ENCODE measurements at places on chromosomes 3 and 15. TPM values are rescaled to one million over a fixed set of nuclear protein-coding genes. Genes with fewer than 3 reads are reported as not detected.
A peak's percentile ranks its signal among the peaks of the same experiment; 100 is the strongest.

- H3K4me3 ChIP-seq, result no peak overlapping the region
- no peak for DNase-seq
- H3K4me1 ChIP-seq, result peaks cover 23% of the 10 kb centered on the region
- H3K36me3 ChIP-seq, result no peaks in the 10 kb centered on the region
These were observed 103.4 kb upstream of the HACD2 start for GRCh38 chr3:123688241-123688747.

DNA sequence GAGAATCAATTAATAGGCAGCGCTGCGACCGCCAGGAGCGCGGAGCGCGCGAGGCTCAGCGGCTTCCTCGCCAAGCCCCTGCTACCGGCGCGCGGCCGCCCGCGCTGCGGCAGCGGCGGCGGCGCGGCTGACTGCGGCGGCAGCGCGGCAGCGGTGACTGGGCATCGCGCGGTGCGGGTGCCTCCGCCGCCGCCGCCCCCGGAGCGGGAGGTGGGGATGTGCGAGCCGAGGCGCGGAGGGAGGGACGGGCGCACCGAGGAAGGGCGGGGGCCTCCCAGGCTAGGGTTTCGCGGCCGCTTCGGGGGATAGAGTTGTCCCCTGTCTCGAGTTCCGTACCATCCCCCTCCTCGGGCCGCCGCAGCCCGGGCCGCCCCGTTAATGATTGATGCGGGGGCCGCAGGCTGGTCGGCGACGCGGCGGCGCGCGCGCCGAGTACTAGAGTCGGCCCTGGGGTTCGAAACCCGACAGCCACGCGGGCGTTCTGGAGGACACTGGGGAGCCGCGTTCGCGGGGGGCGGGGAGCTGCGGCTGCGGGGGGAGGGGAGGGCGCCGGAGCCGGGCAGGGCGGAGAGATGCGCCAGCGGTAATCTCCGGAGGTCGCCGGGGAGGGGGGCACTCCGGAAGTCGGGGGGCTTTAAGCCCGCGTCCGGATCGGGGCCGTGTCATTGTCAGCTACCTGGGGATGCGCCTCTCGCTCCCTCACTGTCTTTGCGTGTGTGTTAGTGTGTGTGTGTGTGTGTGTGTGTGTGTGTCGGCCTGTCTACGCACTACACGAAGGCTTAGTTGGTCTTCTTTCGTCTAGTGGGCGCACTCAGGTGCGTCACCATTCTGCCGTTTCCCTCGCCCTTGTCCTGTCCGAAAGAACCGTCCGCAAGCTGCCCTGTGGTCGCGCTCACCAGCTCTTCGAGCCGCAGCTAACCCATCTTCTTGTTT, at the start of gene PAQR9:
Gene PAQR9 (minus strand): TSS at position 159 of the 933 bp plus-strand sequence. CDS start 338 bp downstream, outside the sequence.
- peaks cover 9% of the 10 kb centered on the region for H3K4me1 ChIP-seq
- peak within 1 kb of the TSS; percentile 26 for H3K4me3 ChIP-seq
- no peak for DNase-seq
- no peaks in the 10 kb centered on the region for H3K36me3 ChIP-seq
- no peak within 1 kb of the TSS for H3K27ac ChIP-seq

DNA sequence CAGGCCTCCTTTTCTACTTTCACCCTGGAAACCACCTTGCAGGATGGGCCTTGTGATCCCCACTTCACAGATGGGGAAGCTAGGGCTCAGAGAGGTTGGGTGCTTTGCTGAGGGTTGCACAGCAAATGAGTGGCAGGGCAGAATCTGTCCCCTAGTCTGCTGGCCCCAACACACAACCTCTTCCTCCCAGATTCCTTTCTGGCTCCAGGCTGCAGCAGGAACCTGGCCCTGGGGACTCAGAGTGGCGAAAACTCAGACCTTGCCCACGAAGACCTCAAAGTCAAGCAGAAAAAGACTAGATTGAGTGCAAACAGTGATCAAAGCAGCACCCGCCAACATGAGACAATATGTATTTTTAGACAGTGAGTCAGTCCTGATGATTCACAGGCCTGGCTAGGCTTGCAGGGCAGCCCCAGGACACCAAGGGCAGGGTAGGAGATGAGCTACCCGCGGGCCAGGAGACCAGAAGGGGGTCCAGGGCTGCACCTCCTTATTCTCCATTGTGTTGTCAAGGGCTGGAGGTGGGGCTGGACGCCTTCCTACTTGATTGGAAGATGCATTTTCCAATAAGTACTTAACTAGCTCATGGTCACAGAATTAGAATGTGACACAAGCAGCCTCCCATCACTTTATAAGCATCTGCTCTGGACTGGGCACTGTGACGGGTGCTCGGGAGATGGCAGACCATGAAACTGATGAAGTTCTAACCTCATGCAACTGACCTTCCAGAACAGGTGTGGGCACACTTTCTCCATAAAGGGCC, 23.9 kb downstream of the GOLGA6L2 start:
- H3K36me3 ChIP-seq, result no peaks in the 10 kb centered on the region
- no peak overlapping the region for H3K4me3 ChIP-seq
- no peaks in the 10 kb centered on the region for H3K4me1 ChIP-seq
- no peak overlapping the region for H3K27ac ChIP-seq
- no peaks in the 10 kb centered on the region for H3K27me3 ChIP-seq
- no peak for DNase-seq

- H3K27ac ChIP-seq, result no peak overlapping the region
- no peak overlapping the region for H3K4me3 ChIP-seq
- no peaks in the 10 kb centered on the region for H3K36me3 ChIP-seq
- DNase-seq, result no peak
- no peaks in the 10 kb centered on the region for H3K4me1 ChIP-seq
These were observed 118.6 kb upstream of the PRR20G start for GRCh38 chr3:127406309-127407025.

Gene DNAH12
- total RNA-seq, result 0.04 TPM

Gene CPNE4
- not detected for total RNA-seq

DNA sequence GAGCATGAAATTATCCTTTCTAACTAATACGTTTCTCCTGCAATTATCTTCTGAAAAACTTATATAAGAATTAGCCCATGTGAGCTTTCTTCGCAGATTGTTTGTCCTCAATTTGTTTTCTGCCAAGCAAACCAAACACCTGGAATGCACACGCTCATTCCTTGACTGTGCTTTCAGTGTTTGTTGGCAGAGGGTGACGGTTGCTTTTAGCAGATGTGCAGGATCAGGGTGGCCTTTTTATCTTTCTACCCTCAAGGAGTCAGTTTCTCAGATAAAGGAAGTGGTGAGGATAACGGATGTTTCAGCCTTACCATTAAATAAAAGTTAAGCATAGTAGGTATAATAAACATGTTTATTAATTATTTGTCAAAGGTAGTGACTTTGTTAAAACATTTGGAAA, 15.2 kb downstream of the ARPP21 start:
- DNase-seq, result no peak
- no peak overlapping the region for H3K27ac ChIP-seq
- no peak overlapping the region for H3K4me3 ChIP-seq
- H3K4me1 ChIP-seq, result no peaks in the 10 kb centered on the region
- no peaks in the 10 kb centered on the region for H3K36me3 ChIP-seq

DNA sequence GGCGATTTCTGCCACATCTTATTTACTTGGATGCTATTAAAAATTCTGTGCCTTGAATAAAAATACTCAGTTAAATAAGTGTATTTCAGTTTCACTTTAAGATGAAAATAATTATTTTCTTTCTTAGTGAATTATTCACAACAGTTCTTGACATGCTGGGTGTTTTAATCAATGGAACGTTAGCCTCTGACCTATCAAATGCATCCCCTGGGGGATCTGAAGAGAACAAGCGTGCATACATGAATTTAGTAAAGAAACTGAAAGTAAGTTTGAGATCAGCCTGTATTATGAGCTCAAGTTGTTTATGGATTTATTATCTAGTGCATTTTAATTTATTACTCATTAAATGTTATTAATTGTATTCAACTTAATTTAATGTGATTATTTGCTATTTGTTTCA, 597 bp downstream of the P2RY12 start:
- H3K36me3 ChIP-seq, result no peaks in the 10 kb centered on the region
- H3K4me3 ChIP-seq, result no peak overlapping the region
- no peaks in the 10 kb centered on the region for H3K27me3 ChIP-seq
- DNase-seq, result no peak
- no peak overlapping the region for H3K27ac ChIP-seq
- no peaks in the 10 kb centered on the region for H3K4me1 ChIP-seq

- no peak for DNase-seq
- peaks cover 8% of the 10 kb centered on the region for H3K36me3 ChIP-seq
- no peaks in the 10 kb centered on the region for H3K27me3 ChIP-seq
- no peak overlapping the region for H3K4me3 ChIP-seq
- H3K27ac ChIP-seq, result no peak overlapping the region
These were observed 19.0 kb downstream of the MESD start for GRCh38 chr15:80970658-80971057.

DNA sequence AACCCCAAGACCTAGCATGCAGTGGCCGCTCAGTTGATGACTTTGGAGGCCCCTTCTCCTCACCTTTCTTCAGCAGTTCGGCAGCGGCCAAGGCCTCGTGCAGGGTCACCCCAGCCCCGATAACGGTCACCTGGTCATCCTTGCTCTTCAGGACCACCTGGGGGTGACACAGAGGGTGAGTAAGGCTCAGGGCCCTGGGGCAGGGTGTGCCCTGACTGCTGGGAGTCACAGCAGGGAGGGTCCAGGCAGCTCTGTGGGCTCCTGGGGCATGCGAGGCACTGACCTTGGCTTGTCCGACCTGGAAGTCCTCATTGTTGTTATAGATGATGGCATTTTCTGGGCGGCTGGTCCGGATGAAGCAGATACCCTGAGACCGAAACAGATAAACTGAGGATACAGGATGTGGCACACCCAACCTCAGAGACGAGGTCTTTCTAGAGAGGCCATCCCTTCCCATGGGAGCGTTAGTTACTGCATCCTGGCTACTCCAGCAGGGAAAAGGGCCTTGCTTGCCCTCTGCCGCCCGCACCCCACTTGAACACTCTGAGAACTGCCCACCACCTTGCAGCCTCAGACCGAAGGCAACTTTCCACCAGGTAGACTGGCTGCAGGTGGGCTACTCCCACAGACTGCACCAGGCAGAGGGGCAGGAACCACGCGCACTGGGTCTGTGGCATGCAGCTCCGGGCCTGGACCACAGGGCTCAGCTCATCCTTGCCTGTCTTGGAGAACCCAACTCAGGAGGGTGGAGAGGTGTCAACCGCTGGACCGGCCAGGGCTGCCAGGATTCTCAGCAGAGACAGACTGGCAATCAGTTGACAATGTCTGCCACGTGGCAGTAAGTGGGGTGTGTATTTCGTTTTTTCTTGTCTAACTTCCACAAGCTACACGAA, 27.6 kb downstream of the TKT start:
- H3K27me3 ChIP-seq, result no peaks in the 10 kb centered on the region
- no peak overlapping the region for H3K4me3 ChIP-seq
- H3K27ac ChIP-seq, result no peak overlapping the region
- peaks cover 100% of the 10 kb centered on the region for H3K36me3 ChIP-seq
- no peak for DNase-seq

- H3K36me3 ChIP-seq, result no peaks in the 10 kb centered on the region
- no peak overlapping the region for H3K27ac ChIP-seq
- H3K27me3 ChIP-seq, result no peaks in the 10 kb centered on the region
- DNase-seq, result no peak
These were observed 73.5 kb upstream of the PPIB start for GRCh38 chr15:64236156-64236894.

Gene RSRC1
- total RNA-seq, result 51.7 TPM

DNA sequence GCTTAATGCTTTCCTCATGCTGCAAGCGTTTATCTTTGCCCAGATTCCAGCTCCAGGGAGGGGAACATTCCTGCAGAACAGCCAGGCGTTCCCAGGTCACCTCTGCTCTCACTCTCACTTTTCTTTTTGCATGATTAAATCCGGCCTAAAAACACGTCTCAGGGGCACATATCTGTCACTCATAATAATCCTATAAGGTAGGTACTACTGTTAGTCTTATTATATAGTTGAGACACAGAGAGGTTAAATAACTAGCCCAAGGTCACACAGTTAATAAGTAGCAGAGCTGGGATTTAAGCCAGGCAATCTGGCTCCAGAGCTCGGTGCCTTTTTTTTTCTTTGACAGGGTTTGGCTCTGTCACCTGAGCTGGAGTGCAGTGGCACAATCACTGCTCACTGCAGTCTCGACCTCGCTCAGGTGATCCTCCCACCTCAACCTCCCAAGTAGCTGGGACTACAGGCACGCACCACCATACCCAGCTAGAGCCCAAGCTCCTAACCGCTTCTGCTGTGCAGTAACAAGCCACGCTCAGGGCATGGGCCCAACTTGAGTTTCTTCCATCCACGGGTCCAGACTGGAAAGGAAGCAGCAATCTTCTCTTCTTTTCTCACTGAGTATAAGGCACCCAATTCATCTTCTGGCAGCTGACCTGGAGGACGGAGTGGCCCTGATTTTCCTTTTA, 96.5 kb downstream of the LIPC start:
- H3K36me3 ChIP-seq, result no peaks in the 10 kb centered on the region
- peaks cover 43% of the 10 kb centered on the region for H3K4me1 ChIP-seq
- H3K27ac ChIP-seq, result peak overlapping the region; percentile 81
- DNase-seq, result peak; percentile 86
- H3K4me3 ChIP-seq, result no peak overlapping the region

- H3K4me1 ChIP-seq, result no peaks in the 10 kb centered on the region
- no peaks in the 10 kb centered on the region for H3K36me3 ChIP-seq
These were observed 13.4 kb downstream of the IL12A start for GRCh38 chr3:160001850-160002623.

Gene MESP2
- not detected for total RNA-seq

DNA sequence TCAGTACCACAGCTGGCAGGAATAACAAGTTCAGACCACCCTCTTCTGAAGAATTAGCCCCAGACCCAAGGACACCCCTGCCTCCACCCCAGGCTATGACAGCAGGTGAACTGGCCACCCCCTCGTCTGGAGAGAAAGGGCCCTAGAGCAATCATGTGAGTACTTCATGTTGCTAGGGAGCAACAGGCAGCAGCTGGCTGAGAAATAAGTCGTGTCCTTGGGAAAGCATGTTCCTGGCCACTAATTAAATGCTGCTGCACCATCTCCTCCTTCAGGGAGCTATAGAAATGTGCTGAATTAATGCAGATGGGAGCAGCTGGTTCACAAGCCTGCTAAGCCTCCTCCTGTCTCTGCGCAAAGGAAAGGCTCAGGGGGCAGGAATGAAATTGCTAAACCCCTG, 31.5 kb downstream of the MRPS11 start:
- no peaks in the 10 kb centered on the region for H3K27me3 ChIP-seq
- no peaks in the 10 kb centered on the region for H3K36me3 ChIP-seq
- H3K4me3 ChIP-seq, result no peak overlapping the region
- no peaks in the 10 kb centered on the region for H3K4me1 ChIP-seq

- H3K4me1 ChIP-seq, result peaks cover 15% of the 10 kb centered on the region
- no peak overlapping the region for H3K4me3 ChIP-seq
- H3K27ac ChIP-seq, result no peak overlapping the region
- H3K36me3 ChIP-seq, result no peaks in the 10 kb centered on the region
- H3K27me3 ChIP-seq, result no peaks in the 10 kb centered on the region
These were observed 2.0 kb downstream of the FBLN2 start for GRCh38 chr3:13550791-13551360.

Gene SCAMP5
- 10.5 TPM for total RNA-seq

DNA sequence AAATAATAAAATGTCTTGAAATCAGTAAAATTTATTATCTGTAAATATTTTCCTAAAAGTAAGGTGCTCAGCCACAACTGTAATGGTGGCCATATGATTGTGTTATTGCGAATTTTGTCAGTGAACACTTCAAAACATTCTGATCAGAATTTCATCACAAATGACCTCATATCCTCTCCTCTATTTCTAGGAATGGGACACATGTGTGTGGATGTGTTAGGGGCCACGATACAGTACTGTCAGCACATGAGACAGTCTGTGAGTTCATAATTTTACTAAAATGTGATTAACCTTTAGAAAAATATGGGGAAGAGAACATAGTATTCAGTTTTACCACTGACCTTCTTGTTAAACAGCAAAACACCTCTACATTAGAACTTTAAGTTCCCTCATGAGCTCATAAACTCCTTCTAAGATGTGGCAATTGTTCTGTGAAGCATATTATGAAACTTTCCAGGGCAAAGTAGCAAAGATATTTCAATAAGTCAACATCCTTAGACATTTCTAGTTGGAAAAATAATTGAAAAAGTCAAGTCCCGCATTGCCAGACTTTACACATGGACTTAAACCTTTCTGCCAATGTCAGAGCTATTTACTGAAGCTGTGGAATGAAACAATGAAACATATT, 158.2 kb upstream of the ABI3BP start:
- no peak overlapping the region for H3K27ac ChIP-seq
- no peaks in the 10 kb centered on the region for H3K27me3 ChIP-seq
- DNase-seq, result no peak

All from thyroid gland (tissue), 4 donors.